Vagina (tissue), 2 donors: ENCODE measurements at places on chromosomes 16 and 17.

GRCh38 chr16:68283346-68283745 lies 19.0 kb downstream of the SLC7A6 start:
- H3K4me3 ChIP-seq, result no peak overlapping the region
- no peak for DNase-seq
- no peaks in the 10 kb centered on the region for H3K36me3 ChIP-seq
- H3K27ac ChIP-seq, result peak overlapping the region; percentile 66
- H3K4me1 ChIP-seq, result peaks cover 58% of the 10 kb centered on the region

DNA sequence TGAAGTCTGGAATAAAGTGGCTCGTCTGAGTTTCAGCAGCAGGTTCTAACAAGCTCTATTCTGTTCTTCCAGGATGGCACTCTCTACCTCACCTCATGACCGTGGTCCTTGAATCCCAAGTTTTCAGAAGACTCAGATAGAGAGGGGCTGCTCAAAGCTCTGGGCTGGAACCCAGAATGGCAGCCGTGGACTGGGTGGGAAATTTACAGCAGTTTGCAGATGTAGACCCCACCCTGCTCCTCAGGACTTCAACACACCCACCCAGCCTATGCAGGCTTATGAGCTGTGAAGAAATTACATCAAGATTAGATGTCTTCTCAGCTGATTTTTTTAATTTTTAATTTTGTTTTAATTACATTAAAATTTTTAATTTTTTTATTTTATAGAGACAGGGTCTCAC lies 59.4 kb downstream of the METRNL start:
- DNase-seq, result no peak
- H3K27me3 ChIP-seq, result no peaks in the 10 kb centered on the region
- peaks cover 4% of the 10 kb centered on the region for H3K4me1 ChIP-seq
- no peaks in the 10 kb centered on the region for H3K36me3 ChIP-seq
- no peak overlapping the region for H3K27ac ChIP-seq

GRCh38 chr16:85384833-85385462 lies 228.2 kb upstream of the GSE1 start:
- H3K27ac ChIP-seq, result no peak overlapping the region
- H3K27me3 ChIP-seq, result no peaks in the 10 kb centered on the region
- no peak overlapping the region for H3K4me3 ChIP-seq
- no peak for DNase-seq
- H3K36me3 ChIP-seq, result no peaks in the 10 kb centered on the region

DNA sequence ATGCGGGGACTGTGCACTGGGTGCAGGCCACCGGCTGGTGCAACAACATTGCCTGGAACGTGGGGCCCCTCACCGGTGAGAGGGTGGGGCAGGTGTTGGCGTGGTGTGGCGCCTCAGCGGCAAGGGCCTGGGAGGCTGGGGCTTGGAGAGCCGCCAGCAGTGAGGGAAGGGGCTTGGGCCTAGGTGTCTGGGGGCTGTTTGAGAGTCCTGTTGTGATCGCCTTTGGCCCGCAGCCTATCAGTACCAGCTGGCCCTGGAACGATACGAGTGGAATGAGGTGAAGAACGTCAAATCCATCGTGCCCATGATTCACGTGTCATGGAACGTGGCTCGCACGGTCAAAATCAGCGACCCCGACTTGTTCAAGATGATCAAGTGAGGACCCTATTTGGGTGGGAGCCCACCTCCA lies 2.6 kb upstream of the TMEM88 start:
- peak overlapping the region; percentile 56 for H3K27ac ChIP-seq
- H3K27me3 ChIP-seq, result no peaks in the 10 kb centered on the region
- H3K4me1 ChIP-seq, result peaks cover 32% of the 10 kb centered on the region

DNA sequence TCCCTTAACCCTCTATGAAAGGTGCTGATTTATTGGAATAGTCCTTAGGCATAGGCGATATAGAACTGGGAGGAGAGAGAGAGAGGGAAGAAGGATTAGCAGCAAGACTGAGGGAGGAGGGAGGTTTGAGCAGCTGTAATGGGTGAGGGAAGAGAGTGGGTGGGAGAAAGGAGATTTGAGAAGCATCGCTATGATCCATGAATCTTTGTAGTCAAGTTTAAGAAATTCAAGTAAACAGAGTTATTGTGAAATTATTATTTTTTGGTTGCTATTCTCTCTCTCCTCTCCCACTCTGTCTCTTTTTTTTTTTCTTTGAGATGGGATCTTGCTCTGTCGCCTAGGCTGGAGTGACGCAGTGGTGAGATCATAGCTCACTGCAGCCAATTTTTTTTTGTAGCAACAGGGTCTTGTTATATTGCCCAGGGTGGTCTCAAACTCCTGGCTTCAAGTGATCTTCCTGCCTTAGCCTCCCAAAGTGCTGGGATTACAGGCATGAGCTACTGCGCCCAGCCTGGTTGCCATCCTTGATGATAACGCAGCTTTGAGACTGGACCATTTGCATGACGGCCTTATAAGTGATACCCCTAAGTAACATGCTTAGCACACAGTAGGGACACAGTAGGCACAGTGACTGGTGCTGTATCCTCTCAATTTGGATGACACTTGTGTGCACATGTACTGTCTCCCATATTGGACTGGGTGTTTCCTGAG lies 21.0 kb upstream of the TNS4 start:
- H3K36me3 ChIP-seq, result no peaks in the 10 kb centered on the region
- DNase-seq, result no peak
- H3K4me1 ChIP-seq, result peaks cover 68% of the 10 kb centered on the region
- no peak overlapping the region for H3K4me3 ChIP-seq
- no peaks in the 10 kb centered on the region for H3K27me3 ChIP-seq
- H3K27ac ChIP-seq, result peak overlapping the region; percentile 84

DNA sequence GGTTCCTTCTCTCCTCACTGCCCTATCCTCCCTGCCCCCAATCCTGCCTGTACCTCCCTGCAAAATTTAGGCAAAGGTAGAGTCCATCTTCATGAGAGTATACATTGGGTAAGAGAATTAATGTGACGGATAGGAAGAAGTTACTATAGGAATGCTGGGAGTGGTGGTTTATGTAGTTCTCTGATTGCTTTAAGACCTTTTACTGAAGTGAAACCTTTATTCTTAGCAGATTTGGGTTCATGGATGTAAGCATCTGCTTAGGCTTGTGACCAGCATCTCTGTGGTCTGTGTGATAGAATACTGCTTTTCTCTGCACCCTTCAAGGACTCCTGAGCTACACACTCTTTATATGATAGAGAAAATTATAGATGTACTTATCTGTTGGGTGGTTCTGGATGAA lies 127.3 kb downstream of the PRKCA start:
- no peaks in the 10 kb centered on the region for H3K27me3 ChIP-seq
- H3K4me3 ChIP-seq, result no peak overlapping the region
- H3K36me3 ChIP-seq, result no peaks in the 10 kb centered on the region
- no peak overlapping the region for H3K27ac ChIP-seq
- DNase-seq, result no peak

- no peaks in the 10 kb centered on the region for H3K27me3 ChIP-seq
- peaks cover 19% of the 10 kb centered on the region for H3K4me1 ChIP-seq
- no peak for DNase-seq
- H3K27ac ChIP-seq, result no peak overlapping the region
- H3K36me3 ChIP-seq, result no peaks in the 10 kb centered on the region
Observed at GRCh38 chr17:81121841-81122733, 43.2 kb upstream of the PVALEF start.

GRCh38 chr17:55348749-55349354 lies 72.8 kb downstream of the MMD start:
- no peaks in the 10 kb centered on the region for H3K4me1 ChIP-seq
- H3K36me3 ChIP-seq, result no peaks in the 10 kb centered on the region
- H3K4me3 ChIP-seq, result no peak overlapping the region
- no peak for DNase-seq

- H3K4me1 ChIP-seq, result no peaks in the 10 kb centered on the region
- no peaks in the 10 kb centered on the region for H3K36me3 ChIP-seq
- H3K4me3 ChIP-seq, result no peak overlapping the region
- H3K27me3 ChIP-seq, result no peaks in the 10 kb centered on the region
Observed at GRCh38 chr16:87924811-87925670, 11.3 kb downstream of the CA5A start.

GRCh38 chr17:60832631-60833030 lies 155.0 kb downstream of the BCAS3 start:
- no peaks in the 10 kb centered on the region for H3K27me3 ChIP-seq
- H3K27ac ChIP-seq, result no peak overlapping the region
- H3K36me3 ChIP-seq, result no peaks in the 10 kb centered on the region

- H3K36me3 ChIP-seq, result no peaks in the 10 kb centered on the region
- H3K4me1 ChIP-seq, result peaks cover 21% of the 10 kb centered on the region
- H3K4me3 ChIP-seq, result no peak overlapping the region
- no peak for DNase-seq
- peak overlapping the region; percentile 69 for H3K27ac ChIP-seq
Observed at GRCh38 chr17:65783845-65784334, 222.4 kb upstream of the AXIN2 start.

GRCh38 chr16:24784121-24784520 lies 54.7 kb downstream of the TNRC6A start:
- peaks cover 57% of the 10 kb centered on the region for H3K36me3 ChIP-seq
- no peaks in the 10 kb centered on the region for H3K27me3 ChIP-seq
- no peak overlapping the region for H3K4me3 ChIP-seq
- H3K4me1 ChIP-seq, result peaks cover 4% of the 10 kb centered on the region
- H3K27ac ChIP-seq, result no peak overlapping the region
- DNase-seq, result no peak

DNA sequence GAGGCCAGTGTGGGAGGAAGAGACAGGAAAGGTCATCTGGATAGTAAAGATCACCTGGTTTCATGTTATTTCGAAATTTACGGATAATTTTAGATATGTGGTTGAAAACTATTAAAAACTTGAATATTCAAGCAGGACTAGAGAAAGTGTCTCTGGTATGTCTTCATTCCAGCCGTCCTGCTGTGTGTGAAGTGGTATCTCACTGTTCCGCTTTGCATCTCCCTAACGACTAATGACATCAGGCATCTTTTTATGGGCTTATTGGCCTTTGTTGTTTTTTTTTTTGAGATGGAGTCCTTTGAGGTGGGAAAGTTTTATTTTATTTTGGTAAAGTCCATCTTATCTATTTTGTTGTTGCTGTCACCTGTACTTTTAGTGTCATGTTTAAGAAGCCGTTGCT lies 214.4 kb upstream of the CHMP6 start:
- no peaks in the 10 kb centered on the region for H3K27me3 ChIP-seq
- no peak overlapping the region for H3K27ac ChIP-seq
- H3K4me1 ChIP-seq, result peaks cover 6% of the 10 kb centered on the region
- DNase-seq, result no peak
- no peak overlapping the region for H3K4me3 ChIP-seq

DNA sequence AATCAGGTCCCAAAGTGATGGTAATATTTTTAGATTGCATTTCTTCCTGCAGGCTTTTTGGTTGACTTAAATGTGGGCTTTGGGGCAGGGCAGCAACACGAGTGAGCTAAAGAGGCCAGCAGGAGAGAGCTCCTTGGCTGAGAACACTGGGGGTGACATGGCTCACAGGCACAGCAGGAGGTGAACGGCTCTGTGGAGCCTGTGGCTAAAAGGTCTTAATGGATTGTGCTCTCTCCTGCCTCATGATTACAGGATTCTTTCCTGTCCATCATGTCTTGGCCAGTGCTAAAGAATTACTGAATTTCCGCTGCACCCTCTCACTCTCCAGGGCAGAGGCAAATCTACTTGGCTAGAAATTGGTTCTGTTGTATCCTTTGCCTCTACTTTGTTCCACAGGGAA lies 366.6 kb downstream of the HS3ST4 start:
- no peaks in the 10 kb centered on the region for H3K36me3 ChIP-seq
- H3K4me1 ChIP-seq, result no peaks in the 10 kb centered on the region
- H3K4me3 ChIP-seq, result no peak overlapping the region
- DNase-seq, result no peak

- H3K4me3 ChIP-seq, result no peak overlapping the region
- H3K27ac ChIP-seq, result no peak overlapping the region
- DNase-seq, result no peak
Observed at GRCh38 chr17:54172096-54172984, 349.6 kb downstream of the KIF2B start.

DNA sequence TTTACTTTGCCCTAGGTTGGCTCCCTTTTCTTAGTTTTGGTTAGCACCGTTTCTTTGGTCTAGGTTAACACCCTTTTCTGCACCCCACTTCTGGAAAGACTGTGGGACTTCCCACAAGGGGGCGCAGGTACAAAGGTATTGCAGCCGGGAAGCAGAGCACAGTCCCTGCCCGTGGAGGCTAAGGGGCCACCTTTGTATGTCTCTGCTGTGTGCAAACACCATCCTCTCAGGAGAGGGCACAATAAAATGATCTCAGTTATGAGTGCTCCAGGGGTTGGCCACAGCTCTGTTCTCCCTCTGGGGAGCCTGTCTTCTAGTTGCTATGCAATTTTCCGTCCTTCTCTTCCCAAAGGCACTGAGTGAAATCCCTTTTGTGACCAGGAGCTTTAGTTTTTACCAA lies 28.4 kb upstream of the TMC5 start:
- DNase-seq, result no peak
- no peaks in the 10 kb centered on the region for H3K4me1 ChIP-seq
- no peak overlapping the region for H3K4me3 ChIP-seq

DNA sequence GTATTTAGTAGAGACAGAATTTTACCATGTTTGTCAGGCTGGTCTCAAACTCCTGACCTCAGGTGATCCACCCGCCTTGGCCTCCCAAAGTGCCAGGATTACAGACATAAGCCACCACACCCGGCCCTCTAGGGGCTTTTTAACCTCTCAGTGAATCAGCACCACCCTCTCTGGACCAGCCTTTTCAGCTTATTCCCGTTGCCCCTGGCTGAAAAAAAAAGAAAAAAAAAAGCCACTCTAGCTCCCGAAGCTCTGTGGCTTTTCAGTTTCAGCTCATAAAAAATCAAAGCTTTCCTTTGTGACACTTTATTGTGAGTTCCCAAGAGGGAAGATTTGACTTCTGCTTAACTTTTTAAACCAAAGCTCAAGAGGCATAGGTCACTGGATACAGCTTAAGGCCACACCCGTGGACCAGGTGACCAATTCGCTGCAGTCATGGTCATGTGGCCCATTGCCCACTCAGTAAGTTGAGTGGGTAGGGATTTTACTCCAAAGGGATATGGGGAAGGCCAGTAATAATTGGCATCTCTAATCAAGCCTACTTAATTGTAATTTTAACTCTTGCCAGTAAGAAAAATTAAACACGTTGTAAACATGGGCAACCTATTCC lies 46.6 kb upstream of the MED13 start:
- H3K27me3 ChIP-seq, result no peaks in the 10 kb centered on the region
- no peak for DNase-seq
- no peak overlapping the region for H3K27ac ChIP-seq
- H3K36me3 ChIP-seq, result no peaks in the 10 kb centered on the region

DNA sequence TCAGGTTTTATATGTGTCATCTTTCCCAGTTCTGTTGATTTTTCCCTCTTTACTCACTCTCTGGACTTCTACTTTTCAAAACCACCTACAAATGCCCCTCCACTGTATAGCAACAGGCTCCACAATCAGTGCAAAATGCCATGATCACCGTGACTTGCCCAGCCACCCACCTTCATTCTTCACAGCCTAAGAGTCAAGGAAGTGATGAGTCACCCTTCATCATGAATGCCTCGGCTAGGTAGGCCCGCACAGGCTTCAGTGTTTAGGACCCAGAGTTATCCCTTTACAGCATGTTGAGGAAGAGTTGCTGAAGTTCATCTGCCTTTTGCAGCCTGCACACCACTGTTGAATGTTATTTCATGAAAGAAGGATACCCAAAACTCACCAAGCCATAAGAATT lies 158.6 kb downstream of the PMP22 start:
- no peaks in the 10 kb centered on the region for H3K36me3 ChIP-seq
- no peaks in the 10 kb centered on the region for H3K27me3 ChIP-seq
- no peak for DNase-seq
- no peak overlapping the region for H3K4me3 ChIP-seq
- H3K27ac ChIP-seq, result no peak overlapping the region

GRCh38 chr16:31476303-31477219 lies 4.6 kb downstream of the TGFB1I1 start:
- peaks cover 46% of the 10 kb centered on the region for H3K36me3 ChIP-seq
- peak overlapping the region; percentile 13 for H3K4me3 ChIP-seq
- H3K4me1 ChIP-seq, result peaks cover 32% of the 10 kb centered on the region
